ENCODE measurements at places on chromosomes 12 and 14.

DNA sequence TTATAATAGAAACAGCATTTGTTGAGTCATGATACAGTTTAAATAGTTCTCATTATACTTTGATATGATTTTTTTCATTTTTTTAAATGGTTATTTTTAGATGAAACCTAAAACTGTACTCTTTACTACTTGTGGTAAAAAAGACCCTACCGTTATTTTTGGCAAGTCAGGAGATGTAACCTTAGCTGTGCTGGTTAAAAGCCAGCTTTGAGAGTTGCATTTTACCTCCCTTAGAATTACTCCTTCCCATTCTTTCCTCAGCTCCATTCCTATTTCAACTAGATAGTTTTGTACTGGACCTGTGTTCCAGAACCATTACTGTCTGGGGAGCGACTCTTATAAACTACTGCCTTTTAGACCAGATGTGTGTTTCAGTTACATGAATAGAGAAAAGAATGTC is 92.0 kb downstream of the RAD51B start:
- DNase-seq = no peak

DNA sequence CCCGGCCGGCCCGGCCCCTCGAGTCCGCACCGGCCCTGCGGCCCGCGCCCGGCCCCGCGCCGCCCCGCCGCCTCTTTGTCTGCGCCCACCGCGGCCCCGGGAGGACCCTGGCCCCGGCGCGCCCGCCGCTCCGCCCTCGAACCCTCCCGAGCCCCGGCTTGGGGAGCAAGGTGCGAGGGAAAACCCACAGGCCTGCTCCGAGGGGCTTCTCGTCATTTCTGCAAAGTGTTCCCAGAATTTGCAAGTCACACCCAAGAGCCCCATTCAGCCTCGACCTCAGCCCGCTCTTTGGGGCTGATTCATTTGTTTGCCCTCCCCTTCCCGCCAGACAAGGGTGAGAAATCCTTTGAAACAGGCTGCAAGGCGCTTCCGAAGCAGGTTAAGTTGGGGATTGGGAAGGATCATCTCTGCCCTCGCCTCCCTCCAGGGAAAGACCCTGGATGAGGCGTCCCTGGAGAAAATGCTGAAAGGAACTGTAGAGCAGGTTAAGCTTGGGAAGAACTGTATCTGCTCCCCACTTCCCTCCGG is 325 bp upstream of the CLIP1 start:
- peak; percentile 76 for DNase-seq

- no peak for DNase-seq
Observed at GRCh38 chr12:14364583-14365271, 755 bp upstream of the ATF7IP start.

DNA sequence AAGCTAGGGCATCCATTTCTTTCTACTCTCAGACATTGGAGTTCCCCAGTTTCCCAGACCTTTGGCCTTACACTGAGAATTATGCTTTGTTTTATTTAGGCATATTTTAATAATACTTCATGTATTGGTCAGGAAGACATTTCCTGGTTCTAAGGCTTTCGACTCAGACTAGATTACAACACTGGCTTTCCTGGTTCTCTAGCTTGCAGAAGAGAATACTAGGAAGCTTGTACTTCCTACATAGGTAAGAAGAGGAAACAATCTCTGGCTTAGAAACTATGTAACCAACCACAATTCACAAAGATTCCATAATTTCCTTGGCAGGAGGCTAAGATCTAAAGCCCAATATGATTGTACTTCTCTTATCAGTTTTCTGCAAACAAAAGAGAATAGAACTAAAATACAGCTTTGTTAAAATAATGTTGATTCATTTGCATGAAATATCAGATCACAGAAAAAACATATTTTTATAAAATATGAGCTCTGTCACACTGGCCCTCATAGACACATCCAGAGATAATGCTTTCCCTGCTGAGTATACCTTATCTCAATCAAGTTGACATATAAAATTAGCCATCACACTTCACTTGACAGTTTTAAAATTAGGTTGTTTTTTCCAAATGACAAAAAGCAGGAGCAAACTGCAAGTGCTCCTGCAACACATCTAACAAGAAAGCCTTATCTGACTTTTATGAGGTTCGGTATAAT is 30.5 kb downstream of the CLEC2D start:
- DNase-seq = no peak

DNA sequence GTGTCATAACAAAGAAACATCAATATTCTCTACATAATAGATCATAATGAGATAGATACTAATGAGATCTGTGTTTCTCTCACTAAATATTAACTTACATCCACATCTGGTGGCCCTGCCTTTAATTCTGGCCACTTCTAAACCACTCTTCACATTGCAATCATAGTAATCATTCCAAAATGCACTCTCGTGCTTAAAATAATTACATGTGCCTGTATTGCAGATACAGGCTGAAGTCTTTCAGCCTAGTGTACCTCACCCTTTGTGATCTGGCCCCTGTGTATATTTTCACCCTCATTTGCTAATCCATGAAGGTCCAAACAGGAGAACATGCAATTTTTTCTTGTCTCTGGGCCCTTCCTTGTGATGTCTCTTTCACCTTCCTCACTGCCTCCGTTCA is 108.0 kb downstream of the LIN7A start:
- DNase-seq = peak; percentile 39

DNA sequence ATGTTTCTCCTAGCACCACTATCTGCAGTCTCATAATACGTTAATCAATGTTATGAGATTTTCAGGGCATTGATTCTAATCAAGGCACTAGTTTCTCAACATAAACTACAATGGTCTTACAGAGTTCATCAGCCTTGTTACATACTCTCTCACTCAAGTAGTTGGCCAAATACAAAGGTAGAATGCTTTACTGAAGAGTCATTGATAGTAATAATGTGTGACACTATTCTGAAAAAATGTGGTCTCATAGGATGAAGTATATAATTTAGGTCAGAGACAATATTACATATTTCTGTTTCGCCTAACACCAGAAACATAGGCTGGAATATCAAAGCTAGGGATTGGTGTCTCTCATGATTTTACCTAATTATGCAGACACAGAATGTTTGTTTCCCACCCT is 35.2 kb upstream of the MDGA2 start:
- peak; percentile 1 for DNase-seq

DNA sequence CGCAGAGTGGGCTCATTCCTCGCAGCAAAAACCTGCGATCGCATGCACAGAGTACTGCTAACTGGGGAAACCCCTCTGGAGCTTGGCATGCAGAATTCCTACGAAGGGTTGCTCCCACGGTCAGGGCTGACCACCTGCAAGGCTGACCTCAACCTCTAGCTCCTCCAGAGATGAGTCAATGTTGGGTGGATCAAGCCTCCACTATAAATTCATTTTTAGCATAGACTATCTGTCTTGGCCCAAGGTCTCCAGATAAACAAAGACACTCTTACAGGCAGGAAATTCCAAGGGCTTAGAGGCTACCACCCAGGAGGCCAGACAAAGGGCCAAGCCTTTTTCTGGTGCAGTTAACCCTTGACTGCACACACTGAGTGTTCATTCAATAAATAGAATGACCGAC is 296.5 kb downstream of the TMEM132D start:
- peak; percentile 89 for DNase-seq

GRCh38 chr14:99393059-99393655 is 87.5 kb downstream of the SETD3 start:
- peak; percentile 27 for DNase-seq

DNA sequence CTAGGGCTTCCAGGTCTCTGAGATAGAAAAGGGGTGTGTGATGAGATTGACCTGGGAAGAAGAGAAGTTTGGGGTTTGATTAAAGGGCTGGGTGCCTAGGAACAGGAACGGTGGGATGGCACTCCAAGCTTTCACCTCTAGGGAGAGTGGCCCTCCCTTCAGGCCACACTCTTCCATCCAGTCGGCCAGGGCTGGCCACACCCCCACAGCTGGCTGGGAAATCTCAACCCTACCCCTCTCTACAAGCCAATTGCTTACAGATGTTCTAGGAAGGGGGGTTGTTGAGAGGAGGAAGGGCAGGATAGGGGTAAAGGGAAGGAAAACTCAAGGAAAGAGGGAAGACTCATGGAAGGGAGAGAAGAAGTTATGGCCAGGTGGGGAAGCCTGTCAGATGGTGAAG is 6.6 kb upstream of the ITGA5 start:
- no peak for DNase-seq

DNA sequence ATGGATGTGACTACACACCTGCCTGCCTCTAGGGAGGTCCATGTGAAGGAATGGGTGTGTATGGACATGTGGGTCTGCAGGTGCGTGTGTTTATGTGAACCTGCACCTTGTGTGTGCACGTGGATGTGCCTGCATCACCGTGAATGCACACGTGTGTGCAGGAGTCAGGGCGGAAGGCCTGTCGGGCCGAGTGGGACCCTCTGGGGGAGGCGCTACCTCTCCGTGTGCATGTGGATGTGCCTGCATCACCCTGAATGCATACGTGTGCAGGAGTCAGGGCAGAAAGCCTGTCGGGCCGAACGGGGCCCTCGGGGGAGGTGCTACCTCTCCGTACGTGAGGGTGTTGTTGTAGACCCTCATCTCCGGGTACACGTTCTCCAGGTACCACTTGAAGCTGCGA is 56.5 kb downstream of the NOC4L start:
- no peak for DNase-seq

DNA sequence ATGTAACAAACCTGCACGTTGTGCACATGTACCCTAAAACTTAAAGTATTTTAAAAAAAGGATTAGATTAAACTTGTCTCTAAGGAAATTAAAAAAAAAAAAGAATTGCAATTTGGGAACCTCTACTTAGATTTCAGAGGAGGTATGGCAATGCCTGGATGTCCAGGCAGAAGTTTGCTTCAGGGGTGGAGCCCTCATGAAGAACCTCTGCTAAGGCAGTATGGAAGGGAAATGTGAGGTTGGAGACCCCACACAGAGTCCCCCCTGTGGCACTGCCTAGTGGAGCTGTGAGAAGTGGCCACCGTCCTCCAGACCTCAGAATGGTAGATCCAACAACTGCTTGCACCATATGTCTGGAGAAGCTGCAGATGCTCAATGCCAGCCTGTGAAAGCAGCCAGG is 279.6 kb upstream of the CCDC196 start:
- DNase-seq = no peak

DNA sequence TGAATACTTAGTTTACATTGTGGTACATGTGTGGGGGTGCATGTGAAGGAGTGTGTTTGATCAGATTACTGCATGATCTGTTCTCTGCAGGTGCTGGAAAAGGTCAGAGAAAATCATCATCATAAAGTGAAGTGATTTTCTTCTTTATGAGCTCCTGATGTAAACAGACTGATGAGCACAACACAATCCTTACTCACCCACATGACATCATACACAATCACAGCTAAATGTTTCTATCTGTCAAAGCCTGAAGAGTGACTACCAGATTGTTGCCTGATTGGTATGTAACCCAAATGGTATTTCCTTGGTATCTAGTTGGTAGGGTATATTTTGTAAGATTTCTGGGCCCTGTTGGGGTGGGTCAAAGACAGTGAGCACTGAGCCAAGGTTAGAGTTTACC is 270.8 kb downstream of the FOXG1 start:
- peak; percentile 2 for DNase-seq

GRCh38 chr12:54692353-54692752 is 44.2 kb upstream of the DCD start:
- DNase-seq = no peak

GRCh38 chr14:51460011-51460410 is 191.7 kb upstream of the FRMD6 start:
- DNase-seq = no peak

DNA sequence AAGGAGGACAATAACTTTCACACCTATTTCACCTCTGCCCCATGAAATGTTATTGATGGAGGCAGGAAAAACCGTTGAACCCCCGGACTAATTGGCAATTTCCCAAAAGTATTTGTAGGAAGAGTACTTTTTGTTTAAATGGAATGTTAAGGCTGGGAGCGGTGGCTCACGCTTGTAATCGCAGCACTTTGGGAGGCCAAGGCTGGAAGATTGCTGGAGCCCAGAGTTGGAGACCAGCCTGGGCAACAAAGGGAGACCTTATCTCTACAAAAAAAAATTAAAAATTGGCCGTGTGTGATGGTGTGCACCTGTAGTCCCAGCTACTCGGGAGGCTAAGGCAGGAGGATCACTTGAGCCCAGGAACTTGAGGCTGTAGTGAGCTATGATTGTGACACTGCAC is 26.0 kb upstream of the SPTLC2 start:
- no peak for DNase-seq

GRCh38 chr14:51610771-51611170 is 40.9 kb upstream of the FRMD6 start:
- DNase-seq = peak; percentile 79

GRCh38 chr14:104294983-104295680 is 156.7 kb downstream of the KIF26A start:
- no peak for DNase-seq

GRCh38 chr14:61498303-61498702 is 176.9 kb downstream of the PRKCH start:
- peak; percentile 90 for DNase-seq

DNA sequence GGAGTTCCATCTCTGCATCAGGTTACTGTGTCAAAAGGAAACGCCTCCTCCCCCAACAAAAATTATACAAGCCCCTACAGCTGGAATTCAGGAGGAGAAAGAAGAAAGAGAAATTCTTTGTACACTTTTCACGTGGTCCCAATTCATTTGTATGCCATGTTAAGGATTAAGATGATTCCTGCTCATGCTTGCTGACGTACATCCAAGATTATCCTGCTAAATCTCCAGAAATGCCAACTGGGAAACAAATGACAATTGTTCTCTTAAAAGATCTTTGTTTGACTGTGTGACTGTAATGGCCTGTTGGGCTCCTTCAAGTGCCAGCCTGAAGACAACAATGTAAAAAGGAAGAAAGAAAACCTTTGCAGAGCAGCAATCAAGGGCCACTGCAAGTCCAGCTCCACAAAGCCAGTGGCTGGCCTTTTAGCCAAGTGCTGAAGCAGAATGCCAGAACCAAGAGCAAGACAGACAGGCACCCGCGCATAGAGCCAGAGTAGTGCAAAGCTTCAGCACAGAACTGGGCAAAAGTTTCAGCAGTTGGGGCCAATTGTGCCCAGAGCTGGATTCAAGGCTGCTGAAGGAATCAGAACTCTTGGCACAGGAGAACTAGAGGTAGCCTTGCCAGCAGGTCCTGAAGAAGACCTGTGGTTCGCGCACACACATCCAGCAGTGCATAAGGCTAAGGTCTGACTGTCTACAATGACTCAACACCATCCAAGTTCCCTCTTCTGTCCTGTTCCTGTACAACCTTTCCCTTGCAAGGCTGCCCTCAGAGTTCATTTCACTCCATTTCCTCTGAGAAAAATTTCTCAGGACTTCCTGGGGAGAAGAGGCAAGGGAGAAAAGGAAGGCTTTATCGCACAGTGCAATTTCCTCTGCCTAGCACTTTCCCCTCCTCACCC is 209.7 kb upstream of the BMP4 start:
- no peak for DNase-seq

DNA sequence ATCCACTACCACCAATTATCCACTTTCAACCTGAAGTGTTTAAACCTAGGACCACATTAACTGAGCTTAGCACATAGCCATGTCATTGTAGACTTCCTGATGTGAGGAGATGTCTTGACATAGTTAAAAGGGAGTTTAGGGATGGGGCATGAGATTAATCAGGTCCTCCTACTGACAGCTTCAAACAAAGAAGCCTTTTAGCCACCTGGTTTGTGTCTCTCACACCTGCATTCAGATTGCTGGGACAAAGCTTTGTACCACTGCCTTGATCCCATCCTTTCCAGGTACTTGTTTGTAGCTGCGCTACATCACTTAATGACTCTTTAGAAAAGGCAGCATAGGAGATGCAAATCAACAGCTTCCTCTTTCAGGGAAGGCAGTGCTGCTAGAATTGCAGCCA is 340.7 kb upstream of the DDHD1 start:
- DNase-seq = no peak

GRCh38 chr14:75168586-75169335 is 7.7 kb downstream of the TMED10 start:
- DNase-seq = no peak
